Left lung (tissue), 14 donors: ENCODE measurements at places on chromosomes 5 and 9. TPM values are rescaled to one million over a fixed set of nuclear protein-coding genes. Genes with fewer than 3 reads are reported as not detected.

Gene AKNA
- 25.1 TPM for total RNA-seq

Gene PCDHB4
- total RNA-seq = 4.3 TPM

Gene NUTM2F
- not detected for total RNA-seq

Gene FBP2
- not detected for total RNA-seq

Gene PCDHGA3
- total RNA-seq = 1.4 TPM

Gene LRRC19
- not detected for total RNA-seq

DNA sequence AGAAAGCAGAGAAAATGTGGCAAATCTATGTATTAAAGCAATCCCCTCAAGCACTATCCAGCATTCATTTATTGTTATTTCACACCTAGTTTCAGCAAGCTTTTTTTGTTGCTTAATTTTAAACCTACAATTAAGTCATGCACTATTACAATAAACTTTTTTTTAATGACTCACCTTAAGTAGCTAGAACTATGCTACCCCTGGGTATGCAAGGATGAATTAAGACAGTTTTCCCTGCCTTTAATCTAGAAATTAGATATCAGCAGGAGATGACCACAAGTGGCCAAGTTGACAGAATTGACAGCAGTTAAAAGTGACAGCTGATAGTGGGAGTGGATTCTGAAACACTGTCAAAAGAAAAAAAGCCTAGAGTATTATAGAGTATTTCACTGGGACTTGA lies 20.0 kb downstream of the ITGA1 start:
- H3K4me1 ChIP-seq = peaks cover 26% of the 10 kb centered on the region
- no peak for DNase-seq
- H3K27ac ChIP-seq = peak overlapping the region; percentile 34
- no peaks in the 10 kb centered on the region for H3K36me3 ChIP-seq

DNA sequence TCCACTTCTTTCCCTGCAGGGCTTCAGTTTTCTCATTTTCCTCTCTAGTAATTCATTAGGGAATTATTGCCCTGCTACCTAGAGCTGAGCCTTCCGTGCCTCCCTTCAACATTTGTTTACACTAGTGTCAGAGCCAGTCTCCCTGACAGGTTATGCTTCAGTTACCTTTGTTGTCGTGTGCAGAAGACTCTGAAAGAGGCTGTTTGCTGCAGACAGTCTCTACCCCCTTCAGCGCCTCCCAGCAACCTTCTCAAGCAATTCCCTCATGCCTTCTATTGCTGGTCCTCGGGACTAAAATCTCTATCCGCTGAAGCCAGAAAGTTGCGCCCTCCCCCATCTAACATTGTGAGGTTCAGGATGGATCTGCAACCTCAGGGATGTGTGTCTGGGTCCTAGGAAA lies 12.8 kb downstream of the RALGPS1 start:
- no peaks in the 10 kb centered on the region for H3K36me3 ChIP-seq
- no peaks in the 10 kb centered on the region for H3K4me1 ChIP-seq
- H3K27ac ChIP-seq = no peak overlapping the region
- H3K4me3 ChIP-seq = no peak overlapping the region
- DNase-seq = no peak

DNA sequence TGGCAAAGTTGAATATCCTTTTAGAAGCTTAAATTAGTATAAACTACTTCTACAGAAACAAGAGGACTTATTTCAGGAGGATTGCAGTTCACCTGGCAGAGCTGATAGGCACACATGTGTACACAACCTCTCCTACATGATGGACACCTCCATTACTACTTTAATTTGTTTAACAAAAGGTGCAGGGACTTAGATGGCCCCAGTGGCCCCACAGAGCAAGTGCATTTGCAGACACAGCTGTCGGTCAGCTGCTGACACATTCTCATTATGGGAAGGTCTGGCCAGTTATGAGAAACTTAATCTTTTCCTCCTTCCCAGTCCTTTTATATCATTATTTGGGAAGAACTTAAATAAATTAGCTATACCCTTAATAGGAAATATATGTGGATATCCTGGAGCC lies 28.3 kb downstream of the TDRD7 start:
- no peak for DNase-seq
- H3K4me1 ChIP-seq = no peaks in the 10 kb centered on the region
- no peak overlapping the region for H3K4me3 ChIP-seq
- no peaks in the 10 kb centered on the region for H3K27me3 ChIP-seq
- H3K36me3 ChIP-seq = no peaks in the 10 kb centered on the region
- H3K27ac ChIP-seq = no peak overlapping the region

DNA sequence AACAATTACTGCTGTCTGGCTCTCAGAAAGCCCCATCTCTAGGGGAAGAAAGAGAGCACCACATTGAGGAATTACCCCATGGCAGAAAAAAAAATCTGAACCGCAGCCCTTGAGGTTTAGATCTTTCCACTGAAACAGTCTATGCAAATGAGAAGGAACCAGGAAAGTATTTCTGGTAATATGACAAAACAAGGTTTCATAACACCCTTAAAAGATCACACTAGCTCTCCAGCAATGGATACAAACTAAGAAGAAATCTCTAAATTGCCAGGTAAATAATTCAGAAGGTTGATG lies 427.1 kb downstream of the PRELID2 start:
- no peak overlapping the region for H3K27ac ChIP-seq
- H3K4me1 ChIP-seq = no peaks in the 10 kb centered on the region
- no peaks in the 10 kb centered on the region for H3K36me3 ChIP-seq

- no peak overlapping the region for H3K4me3 ChIP-seq
- peaks cover 46% of the 10 kb centered on the region for H3K36me3 ChIP-seq
- no peaks in the 10 kb centered on the region for H3K27me3 ChIP-seq
- H3K4me1 ChIP-seq = peaks cover 10% of the 10 kb centered on the region
- DNase-seq = peak; percentile 92
- H3K27ac ChIP-seq = no peak overlapping the region
These were observed 7.9 kb downstream of the AK1 start for GRCh38 chr9:127869310-127870152.

GRCh38 chr5:61342071-61342501 lies 10.0 kb downstream of the ZSWIM6 start:
- H3K4me3 ChIP-seq = no peak overlapping the region
- H3K4me1 ChIP-seq = no peaks in the 10 kb centered on the region
- DNase-seq = no peak

DNA sequence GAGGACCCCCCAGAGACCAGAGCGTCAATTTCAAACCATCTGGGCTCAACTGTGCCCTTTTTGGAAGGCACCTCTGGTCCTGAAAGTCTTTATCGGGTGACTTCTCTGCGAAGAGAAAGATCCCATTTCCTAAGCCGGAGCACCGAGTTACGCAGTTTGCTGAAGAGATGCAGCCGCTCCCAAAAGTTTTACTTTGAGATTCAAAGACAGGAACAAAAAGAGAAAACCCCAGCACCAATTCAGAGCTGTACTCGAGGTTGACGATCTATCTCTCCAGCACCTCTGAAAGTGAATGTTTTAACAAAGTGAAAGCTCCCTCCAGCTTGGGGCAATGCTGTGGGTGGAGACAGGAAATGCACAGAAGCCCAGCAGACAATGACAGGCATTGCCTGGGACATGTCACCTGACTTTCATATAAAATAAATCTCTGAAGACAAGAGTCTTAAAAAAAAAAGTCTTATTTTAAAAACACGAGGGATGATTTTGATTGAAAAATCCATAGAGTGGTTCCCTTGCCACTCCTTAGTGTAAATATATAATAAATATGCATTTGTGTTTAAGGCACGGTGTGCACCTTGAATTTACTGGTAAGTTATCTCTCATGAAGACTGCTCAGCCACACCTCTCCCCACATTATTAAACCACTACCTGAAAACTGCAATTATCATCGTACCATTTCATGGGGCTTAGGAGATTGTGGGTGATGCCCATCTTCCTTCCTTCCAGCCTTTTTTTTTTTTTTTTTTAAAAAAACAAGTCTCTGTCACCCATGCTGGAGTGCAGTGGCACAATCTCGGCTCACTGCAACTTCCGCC lies 79.9 kb downstream of the FNBP1 start:
- H3K36me3 ChIP-seq = peaks cover 7% of the 10 kb centered on the region
- no peak for DNase-seq
- peak overlapping the region; percentile 27 for H3K4me3 ChIP-seq
- peak overlapping the region; percentile 86 for H3K27ac ChIP-seq
- H3K27me3 ChIP-seq = no peaks in the 10 kb centered on the region

DNA sequence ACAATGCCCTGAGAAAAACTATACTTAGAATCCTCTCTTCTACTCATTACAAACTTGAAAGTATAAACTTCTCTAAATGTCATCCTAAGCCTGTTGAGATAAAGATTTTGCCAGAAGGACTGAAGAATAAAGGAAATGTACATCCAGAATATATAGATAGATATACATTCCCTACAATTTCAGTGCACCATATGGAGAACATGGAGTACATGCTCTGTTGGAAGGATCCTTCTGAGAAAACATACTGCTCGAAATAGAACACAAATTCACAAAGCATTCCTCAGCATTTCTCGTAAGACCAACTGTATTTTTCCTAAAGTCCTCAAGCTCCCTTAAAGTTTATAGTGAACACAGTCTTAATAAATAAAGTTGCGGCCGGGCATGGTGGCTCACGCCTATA lies 69.7 kb upstream of the RASA1 start:
- no peak overlapping the region for H3K27ac ChIP-seq
- H3K36me3 ChIP-seq = no peaks in the 10 kb centered on the region
- no peaks in the 10 kb centered on the region for H3K4me1 ChIP-seq
- no peaks in the 10 kb centered on the region for H3K27me3 ChIP-seq

GRCh38 chr9:95985440-95986055 lies 110.1 kb downstream of the ERCC6L2 start:
- peaks cover 2% of the 10 kb centered on the region for H3K4me1 ChIP-seq
- no peak overlapping the region for H3K4me3 ChIP-seq
- DNase-seq = no peak
- no peaks in the 10 kb centered on the region for H3K27me3 ChIP-seq
- no peak overlapping the region for H3K27ac ChIP-seq
- H3K36me3 ChIP-seq = no peaks in the 10 kb centered on the region

DNA sequence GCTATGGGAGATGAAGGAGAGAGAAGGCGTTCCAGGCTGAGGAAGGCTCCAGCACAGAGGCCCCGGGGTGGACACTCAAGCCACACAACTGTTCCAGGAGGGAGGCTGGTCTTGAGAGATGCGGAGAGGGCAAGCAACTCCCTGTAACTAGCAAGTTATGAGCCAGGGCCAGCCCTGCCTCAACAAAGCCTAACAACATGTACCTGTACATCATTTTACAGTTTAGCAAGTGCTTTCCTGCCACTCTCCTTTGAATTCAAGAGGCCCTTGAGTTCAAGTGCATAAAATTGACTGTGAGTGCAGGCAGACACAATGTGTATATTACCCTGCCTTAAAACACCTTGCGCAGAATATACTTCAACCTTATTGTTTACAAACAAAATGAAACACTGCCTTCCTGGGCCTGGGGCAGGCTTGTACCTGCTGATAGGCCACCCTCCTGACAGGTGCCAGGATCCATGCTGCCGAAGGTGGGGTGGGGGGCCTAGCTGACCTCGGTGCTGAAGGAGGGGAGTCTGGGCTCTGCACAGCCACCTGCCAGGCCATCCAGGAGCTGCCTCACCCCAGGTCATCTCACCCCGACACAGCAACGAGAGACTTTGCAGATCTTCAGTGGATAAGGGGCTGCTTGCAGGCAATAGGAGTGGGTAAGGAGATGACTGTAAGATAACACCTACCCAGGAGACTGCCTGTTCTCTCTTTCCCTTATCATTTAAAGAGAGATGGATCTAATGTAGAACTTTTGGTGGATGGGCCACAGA lies 80.0 kb downstream of the PPARGC1B start:
- no peak overlapping the region for H3K27ac ChIP-seq
- H3K27me3 ChIP-seq = peaks cover 42% of the 10 kb centered on the region
- no peak overlapping the region for H3K4me3 ChIP-seq
- DNase-seq = no peak

DNA sequence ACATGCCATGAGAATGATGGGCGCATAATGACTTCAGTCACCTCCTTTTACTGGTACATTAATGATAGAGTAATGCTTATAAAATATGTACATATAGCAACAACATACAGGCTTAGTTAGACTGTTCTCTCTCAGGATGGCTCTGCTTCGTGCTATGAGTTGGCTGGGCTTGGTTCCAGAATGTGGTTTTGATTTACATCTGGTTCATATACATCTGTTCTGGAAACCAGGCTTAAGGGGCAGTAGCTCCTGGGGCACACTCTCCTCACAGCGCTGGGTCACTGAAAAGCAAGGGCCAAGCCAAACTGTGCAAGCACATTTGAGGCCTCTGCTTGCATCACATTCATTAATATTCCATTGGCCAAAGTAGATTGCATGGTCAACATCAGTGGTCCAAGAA lies 44.9 kb downstream of the PCSK1 start:
- no peak overlapping the region for H3K4me3 ChIP-seq
- no peak for DNase-seq
- H3K4me1 ChIP-seq = no peaks in the 10 kb centered on the region
- no peak overlapping the region for H3K27ac ChIP-seq
- no peaks in the 10 kb centered on the region for H3K27me3 ChIP-seq
